COLO829 (cell line): ENCODE measurements at places on chromosomes 2 and 18.

GRCh38 chr2:164495491-164496223 lies 125.6 kb downstream of the GRB14 start:
- peak; percentile 86 for DNase-seq

GRCh38 chr2:214896274-214896673 lies 86.8 kb upstream of the BARD1 start:
- DNase-seq = no peak

- DNase-seq = no peak
Measured at GRCh38 chr2:234352270-234352669, 144.6 kb downstream of the ARL4C start.

GRCh38 chr18:13165636-13166423 lies 52.7 kb upstream of the LDLRAD4 start:
- DNase-seq = no peak

DNA sequence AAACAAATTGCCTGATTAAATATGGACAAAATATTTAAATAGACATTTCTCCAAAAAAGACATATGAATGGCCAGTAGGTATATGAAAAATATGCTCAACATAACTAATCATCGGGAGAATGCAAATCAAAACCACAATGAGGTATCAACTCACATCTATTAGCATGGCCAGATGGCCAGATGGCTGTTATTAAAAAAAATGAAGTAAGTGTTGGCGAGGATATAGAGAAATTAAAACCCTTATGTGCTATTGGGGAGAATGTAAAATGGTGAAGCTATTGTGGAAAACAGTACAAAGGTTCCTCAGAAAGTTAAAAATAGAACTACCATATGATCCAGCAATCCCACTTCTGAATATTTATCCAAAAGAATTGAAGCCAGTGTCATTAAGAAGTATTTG lies 272.3 kb upstream of the ZNF804A start:
- DNase-seq = no peak

- DNase-seq = no peak
Measured at GRCh38 chr2:19784456-19784855, 117.3 kb downstream of the TTC32 start.

DNA sequence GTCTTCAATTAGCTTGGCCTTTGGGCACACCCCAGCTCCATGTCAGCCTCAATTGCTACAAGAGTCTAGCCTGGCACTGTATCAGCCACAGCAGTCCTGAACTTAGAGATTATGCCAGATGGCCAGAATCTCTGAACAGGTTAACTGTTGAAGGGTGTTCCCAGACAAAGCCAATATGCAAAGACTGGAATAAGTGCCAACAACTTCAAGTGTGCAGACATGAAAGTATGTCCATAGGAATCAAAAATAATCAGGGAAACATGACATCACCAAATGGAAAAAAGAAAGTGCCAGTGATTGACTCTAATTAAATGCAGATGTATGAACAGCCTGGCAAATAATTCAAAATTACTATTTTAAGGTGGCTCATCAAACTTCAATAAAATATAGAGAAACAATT lies 98.5 kb upstream of the DOCK10 start:
- DNase-seq = no peak

DNA sequence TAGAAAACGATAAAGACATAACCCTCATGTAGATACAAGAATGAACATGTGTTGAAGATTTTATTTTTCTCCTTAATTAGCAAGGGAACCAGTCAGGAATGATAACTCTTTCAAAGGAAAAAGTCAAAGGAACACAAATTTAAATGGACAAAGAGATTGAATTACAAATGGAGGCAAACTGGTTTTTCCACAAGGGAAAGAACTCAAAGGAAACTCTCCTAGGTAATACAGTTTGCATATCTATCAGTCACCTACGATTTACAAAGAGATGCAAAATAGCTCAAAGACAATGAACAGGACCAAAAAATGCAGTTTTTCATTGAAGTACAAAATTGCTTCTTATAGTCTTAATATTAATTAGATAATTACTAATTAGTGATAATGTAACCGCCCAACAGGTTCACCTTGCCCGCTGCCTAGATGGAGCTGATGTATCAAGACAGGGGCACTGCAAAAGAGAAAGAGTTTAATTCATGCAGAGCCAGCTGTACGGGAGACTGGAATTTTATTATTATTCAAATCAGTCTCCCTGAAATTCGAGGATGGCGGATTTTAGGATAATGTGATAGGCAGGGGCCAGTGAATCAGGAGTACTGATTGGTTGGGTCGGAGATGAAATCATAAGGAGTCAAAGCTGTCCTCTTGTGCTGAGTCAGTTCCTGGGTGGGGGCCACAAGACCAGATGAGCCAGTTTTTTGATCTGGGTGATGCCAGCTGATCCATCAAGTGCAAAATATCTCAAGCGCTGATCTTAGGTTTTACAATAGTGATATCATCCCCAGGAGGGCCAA lies 151.0 kb downstream of the TMEM17 start:
- no peak for DNase-seq

- DNase-seq = no peak
Measured at GRCh38 chr2:14513903-14514302, 118.6 kb upstream of the LRATD1 start.

- DNase-seq = no peak
Measured at GRCh38 chr2:226497146-226497909, 302.3 kb downstream of the IRS1 start.

DNA sequence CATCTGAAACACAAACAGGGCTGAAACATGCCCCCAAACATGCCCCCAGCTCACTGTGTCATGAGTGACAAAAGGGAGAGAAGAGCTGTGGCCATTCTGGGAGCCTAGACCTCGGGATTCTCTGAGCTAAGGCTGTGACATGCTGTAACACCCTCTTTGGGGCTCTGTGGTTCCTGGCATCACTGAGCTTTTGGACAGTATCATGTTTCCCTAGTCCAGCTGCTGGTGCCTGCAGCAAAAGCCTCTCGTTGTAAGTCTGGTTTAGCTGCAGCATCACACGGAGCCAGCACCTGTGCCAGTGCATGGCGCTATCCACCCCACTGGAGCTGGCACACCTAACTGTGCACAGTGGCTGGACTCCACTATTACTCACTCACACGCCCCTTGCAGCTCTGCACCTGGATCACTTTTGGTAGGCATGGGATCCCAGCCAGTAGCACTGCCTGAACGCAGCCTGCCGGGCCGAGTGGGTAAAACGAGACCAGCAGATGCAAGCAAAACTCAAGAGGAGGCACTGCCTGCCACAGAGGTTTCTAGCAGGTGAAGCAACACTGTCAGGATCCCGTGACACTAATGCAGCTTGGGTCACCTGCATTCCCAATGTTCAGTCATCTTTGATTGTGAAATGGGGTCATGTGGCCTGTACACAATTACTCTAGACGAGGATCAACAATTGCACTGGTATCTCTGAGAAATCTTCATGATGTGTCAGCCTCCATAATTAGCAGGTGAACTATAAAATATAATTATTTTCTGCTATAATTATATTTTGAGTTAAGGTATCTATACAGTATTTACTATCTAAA lies 547.2 kb downstream of the ZNF804A start:
- no peak for DNase-seq

DNA sequence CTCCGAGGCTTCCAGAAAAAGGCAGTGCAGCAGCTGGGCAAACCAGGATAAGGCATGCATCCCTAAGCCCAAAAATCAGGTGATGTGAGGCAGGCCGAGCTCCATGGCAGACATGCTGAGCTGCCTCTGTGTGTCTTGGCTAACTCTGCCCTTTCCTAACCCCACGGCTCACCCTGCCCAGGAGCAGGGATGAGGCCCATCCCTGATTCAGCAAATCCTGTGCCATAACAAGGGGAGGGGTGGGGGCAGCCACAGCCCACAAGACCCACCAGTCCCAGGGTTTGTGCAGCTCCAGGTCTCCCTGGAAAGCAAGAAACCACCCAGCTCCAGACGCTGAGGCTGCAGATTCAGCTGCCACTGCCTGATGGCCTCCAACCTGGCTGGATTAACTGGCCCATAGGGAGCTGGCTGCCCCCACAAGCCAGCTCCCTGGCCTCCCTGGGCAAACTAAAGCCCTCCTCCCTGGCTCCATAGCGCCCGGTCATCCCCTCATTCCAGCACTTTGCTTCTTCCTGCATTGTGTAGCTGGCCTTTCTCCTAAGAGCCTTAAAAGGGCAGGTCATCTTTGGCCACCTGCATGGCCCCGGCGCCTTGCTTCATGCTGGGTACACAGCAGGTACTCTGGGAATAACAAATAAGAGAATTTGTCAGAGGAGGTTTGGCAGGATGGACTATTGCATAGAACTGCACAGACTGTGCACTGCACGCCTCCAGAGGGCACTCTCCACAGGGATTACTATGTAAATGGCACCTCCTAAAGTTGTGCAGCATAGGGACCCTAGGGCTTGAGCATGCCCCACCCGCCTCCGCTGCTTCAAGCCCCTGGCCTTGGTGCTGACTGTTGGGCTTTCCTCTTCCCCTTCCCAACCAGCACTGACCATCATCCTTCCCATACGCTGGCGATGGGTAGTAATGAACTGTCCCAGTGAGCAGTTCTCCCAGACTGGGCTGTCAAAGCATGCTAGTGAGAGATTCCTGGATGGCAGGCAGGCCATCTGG lies 10.7 kb downstream of the STEAP3 start:
- peak; percentile 32 for DNase-seq

DNA sequence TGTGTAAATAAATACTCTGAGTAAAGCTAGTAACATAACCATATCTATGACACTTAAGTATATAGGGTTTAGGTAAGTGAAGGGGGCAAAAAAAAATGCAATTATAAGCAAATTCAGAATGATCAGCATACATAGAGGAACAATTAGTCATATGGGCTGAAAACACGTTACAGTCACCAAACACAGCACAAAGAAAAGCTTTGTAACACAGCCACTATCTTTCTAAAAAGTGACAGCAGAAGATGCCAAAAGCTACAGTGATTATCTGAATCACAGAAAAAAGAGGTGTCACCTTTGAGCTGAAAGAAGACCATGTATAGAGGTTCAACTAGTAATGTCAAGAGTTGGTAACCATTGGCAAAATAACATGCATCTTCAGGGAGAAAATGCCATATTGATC lies 115.5 kb downstream of the ERBB4 start:
- no peak for DNase-seq

DNA sequence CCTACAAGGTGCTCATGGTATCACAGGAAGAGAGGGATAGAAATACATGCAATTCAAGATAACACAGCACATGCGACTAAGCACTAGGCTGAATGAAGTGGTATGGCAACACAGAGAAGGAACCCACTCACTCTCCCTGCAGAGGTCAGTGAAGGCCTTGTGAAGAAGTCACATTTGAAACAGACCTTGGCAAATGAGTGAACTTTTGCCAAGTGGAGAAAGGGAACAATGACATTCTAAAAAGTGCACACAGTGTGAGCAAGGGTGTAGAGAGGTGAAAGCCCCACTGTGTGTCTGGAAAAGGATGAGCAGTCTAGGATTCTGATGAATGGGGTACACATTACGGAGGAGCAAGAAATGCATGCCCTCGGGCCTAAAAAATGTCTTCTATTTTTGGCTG lies 23.3 kb downstream of the KLF7 start:
- no peak for DNase-seq

GRCh38 chr2:31828891-31829290 lies 181.9 kb downstream of the MEMO1 start:
- DNase-seq = no peak

DNA sequence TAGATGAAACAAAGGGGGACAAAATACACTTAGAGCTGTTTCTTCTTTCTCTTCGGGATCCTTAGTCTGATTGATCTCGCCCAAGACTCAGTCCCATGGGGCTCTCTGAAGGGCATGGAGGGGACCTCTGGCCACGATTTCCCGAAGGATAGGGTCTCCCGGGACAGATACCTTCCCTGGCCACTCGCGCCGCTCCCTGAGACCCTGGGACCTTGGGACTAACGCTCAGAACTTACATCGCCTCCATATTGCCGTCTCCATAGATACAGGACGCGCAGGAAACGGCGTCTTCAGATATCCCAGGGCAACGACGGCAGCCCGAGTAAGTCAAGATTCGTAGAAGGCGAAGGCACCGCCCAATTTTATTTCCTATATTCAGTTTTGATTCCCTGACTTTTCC lies at the start of gene CFAP65:
CFAP65 (minus strand) TSS at position 265 of the 400 bp plus-strand sequence. CDS start 2,468 bp downstream, outside the sequence.
- DNase-seq = peak; percentile 88

DNA sequence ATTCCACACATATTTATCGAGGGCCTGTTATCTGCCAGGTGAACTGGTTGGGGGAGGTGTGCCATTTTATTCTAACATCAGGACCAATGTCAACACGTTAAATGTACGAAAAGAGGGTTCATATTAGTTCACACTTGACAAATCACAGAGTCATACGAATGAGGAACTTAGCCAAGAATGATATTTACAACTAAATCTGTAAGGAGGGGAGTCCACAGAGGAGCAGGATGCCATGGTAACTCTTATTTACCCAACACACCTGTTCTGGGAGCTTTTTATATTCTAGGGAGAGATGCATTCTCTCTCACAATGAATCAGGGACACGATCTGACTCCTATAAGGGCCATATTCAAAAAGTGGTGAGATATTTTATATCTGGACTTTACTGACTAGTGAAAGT lies 144.1 kb downstream of the CDC42EP3 start:
- no peak for DNase-seq

DNA sequence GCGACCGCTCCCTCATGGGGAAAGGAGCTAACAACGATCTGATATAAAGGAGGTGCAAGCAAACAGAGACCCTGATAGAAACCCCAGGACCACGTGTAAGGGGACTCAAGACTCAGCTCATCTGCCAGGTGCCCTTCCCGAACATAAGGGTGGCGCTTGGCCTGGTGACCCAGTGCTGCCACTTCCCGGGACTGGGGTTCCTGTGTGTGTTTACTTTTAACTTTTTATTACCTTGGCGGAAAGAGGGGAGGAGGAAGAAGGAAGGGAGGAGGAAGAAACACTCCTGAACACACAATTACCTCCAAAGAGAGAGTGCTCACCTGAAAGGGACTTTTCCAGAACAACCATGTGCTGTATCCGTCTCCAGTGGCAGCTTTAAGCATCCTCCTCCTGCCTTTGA lies 56.5 kb upstream of the EDAR start:
- no peak for DNase-seq

DNA sequence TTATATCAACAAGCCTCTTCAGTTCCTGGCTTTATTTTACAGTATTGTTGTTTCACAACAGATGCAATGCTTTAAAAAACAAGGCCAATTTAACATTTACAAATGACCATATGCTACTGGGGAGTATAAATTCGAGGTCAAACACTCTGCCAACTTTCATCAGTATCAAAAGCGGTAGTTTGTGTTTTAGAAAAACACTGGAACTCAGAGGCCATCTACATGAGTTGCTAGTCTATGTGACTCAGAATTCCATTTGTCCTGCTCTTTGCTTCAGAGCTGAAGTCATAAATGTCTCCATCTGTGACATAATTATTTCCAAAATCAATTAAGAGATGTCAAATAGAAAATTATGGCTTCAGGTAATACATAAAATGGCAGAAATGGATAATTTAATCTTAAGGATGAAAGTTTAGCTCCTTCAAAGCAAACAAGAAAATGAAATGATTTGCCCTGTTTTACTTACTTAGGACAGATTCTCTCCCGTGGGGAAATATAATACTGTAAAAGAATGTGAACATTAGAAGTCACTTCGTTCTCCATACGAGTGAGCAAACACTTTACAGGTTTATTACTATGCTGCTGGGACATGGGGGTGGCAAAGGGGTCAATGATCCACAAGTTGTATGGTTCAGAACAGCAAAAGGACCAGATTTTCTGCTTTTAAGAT lies 3.7 kb downstream of the MEX3C start:
- DNase-seq = no peak
